Activated CD4-positive, alpha-beta memory T cell treated with anti-CD3 and anti-CD28 coated beads, Interleukin-2, amount 10 ng/mL, durations not matched to agents 7 days and 5 days (primary cell): ENCODE measurements at places on chromosomes 2 and 18. TPM values are rescaled to one million over a fixed set of nuclear protein-coding genes. Genes with fewer than 3 reads are reported as not detected.

Gene CCDC68
- total RNA-seq: 0.13 TPM

- no peak overlapping the region for H3K4me3 ChIP-seq
- no peaks in the 10 kb centered on the region for H3K4me1 ChIP-seq
- H3K27ac ChIP-seq: no peak overlapping the region
- peaks cover 8% of the 10 kb centered on the region for H3K27me3 ChIP-seq
- H3K36me3 ChIP-seq: no peaks in the 10 kb centered on the region
Measured at GRCh38 chr2:239790313-239790712, 234.8 kb downstream of the NDUFA10 start.

Gene SMYD1
- not detected for total RNA-seq

GRCh38 chr18:59478591-59478990 lies 119.5 kb upstream of the LMAN1 start:
- H3K4me1 ChIP-seq: no peaks in the 10 kb centered on the region
- H3K36me3 ChIP-seq: no peaks in the 10 kb centered on the region
- H3K27ac ChIP-seq: no peak overlapping the region
- H3K4me3 ChIP-seq: no peak overlapping the region
- peaks cover 4% of the 10 kb centered on the region for H3K27me3 ChIP-seq
- no peak for DNase-seq

DNA sequence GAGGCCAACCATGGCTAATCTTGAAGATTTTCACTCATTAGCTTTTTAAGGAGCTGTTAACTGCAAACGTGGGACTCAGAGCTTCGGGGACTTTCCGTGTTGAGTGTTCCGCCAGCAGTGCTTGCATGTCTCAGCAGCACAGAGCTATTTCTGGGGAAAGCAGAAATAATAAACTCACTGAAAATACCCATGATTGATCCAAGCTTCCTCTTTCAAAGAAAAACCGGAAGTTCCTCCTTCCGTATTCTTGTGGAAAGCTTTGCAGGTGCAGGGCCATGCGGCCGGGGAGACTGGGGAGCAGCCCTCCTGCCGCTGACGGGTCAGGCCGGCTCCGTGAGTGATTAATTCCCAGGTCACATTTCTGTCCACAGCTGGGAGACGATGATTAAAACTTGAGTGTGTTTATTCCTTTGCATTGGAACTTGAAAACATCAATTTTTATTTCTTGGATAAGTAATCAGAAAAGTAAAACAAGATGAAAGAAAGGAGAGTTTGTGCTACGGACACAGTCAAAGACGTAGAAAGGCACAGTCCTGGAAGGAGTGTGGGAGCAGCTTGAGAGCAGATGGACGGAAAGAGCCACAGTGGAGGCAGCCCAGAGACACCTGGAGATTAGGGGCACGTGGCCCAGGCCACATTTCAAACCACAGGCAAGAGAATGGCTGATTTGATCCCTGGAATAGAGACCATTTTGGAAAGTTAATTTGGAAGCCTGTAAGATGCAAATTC lies 54.2 kb upstream of the CTDP1 start:
- no peak for DNase-seq
- no peaks in the 10 kb centered on the region for H3K4me1 ChIP-seq
- no peak overlapping the region for H3K27ac ChIP-seq

- H3K27me3 ChIP-seq: no peaks in the 10 kb centered on the region
- H3K4me3 ChIP-seq: peak overlapping the region; percentile 9
- peak; percentile 57 for DNase-seq
- peaks cover 82% of the 10 kb centered on the region for H3K4me1 ChIP-seq
- peaks cover 14% of the 10 kb centered on the region for H3K36me3 ChIP-seq
Measured at GRCh38 chr2:9703701-9704221, 73.0 kb upstream of the YWHAQ start.

Gene FSIP2
- 0.15 TPM for total RNA-seq

DNA sequence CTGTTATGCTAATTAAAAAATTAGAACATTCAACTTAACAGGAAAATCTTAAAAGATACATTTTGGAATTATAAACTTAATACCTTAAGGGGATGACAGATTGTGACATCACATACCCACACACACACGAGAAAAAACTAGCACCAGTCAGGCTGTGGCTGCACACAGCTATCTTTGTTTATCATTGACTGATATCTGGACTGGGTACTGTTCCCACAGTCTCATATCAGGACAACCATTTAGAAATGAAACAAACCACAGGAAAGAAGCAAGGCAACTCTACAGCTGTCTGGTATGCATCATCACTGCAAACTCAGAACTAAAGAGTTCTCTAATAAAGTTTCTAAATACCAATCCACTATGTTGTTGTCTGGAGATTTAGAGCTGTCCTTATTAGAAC lies 210.9 kb upstream of the SMAD7 start:
- H3K4me3 ChIP-seq: no peak overlapping the region
- H3K27me3 ChIP-seq: no peaks in the 10 kb centered on the region
- H3K27ac ChIP-seq: no peak overlapping the region

Gene XRCC5
- total RNA-seq: 302 TPM

DNA sequence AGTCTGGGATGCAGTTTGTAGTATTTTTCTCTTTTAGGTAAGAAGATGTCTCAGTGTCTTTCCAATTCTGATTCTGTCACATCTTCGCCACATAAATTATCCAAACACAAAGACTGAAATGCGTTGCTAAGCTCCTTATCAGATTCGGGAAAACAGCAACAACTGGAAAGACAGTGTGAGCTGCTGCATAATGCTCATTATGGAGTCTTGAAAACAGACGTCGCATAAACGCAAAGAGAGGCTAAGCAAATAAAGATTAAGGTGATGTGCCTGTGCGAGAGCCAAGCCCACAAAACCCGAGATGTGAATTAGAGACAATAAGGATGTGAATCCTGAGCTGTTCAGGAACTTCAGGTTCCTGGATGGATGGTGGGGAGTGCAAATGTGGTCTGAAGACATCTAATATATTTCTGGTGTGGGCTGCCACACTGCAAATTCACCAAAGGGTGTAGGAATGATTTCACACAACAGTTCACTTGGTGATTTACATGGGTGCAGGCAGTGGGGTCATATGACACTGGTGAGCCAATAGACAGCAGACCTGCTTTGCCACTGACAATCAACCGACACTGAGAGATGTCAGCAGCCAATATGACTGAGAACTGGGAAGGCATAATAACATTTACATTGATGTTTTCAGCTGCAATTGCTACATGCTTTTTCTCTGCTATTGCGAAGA lies 195.8 kb downstream of the MTX2 start:
- peaks cover 43% of the 10 kb centered on the region for H3K27me3 ChIP-seq
- no peak for DNase-seq
- H3K4me1 ChIP-seq: no peaks in the 10 kb centered on the region
- no peak overlapping the region for H3K27ac ChIP-seq
- no peak overlapping the region for H3K4me3 ChIP-seq

Gene C2orf66
- total RNA-seq: 0.33 TPM

DNA sequence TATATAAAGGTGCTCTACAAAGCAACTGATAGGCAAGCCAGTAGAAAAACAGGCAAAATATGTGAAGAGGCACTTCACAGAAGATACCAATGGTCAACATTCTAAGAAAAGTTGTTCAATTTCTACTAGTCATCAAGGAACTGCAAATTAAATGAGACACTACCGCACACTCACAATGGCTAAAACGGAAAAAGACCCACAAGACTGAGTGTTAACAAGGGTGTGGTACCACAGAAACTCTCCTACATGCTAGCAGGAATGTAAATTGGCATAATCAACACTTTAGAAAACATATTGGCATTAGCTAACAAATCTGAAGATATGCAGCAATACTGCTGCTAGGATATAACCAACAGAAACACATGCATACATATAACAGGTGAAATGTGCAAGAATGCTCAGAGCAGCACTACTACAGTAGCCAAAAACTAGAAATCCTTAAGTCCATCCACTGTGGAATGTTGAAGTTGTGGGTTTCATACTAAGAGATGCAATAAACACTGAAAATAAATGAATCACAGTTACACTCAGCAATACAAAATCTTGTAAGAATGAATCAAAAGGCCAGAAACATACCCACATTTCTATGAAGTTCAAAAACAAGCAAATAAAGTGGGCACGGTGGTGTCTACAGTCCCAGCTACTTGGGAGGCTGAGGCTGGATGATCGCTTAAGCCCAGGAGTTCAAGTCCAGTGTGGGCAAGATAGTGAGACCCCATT lies 9.2 kb downstream of the RNU4ATAC start:
- peaks cover 3% of the 10 kb centered on the region for H3K36me3 ChIP-seq
- DNase-seq: no peak
- H3K27ac ChIP-seq: peak overlapping the region; percentile 17
- no peaks in the 10 kb centered on the region for H3K27me3 ChIP-seq

Gene IL1F10
- total RNA-seq: not detected

GRCh38 chr2:155310589-155310988 lies 612.1 kb downstream of the KCNJ3 start:
- no peaks in the 10 kb centered on the region for H3K27me3 ChIP-seq
- H3K4me1 ChIP-seq: no peaks in the 10 kb centered on the region
- no peak overlapping the region for H3K27ac ChIP-seq
- DNase-seq: no peak
- no peak overlapping the region for H3K4me3 ChIP-seq

DNA sequence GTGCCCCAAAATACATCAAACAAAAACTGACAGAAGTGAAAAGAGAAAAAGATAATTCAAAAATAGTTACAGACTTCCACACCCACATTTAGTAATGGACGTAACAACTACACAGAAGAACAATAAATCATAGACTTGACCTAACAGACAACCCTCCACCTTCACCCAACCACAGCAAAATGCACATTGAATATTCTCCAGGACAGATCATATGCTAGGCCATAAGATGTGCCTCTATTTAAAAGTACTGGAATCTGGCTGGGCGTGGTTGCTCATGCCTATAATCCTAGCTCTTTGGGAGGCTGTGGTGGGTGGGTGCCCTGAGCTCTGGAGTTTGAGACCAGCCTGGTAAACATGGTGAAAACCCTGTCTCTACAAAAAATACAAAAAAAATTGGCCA lies 20.0 kb downstream of the SLC66A2 start:
- DNase-seq: no peak
- no peak overlapping the region for H3K4me3 ChIP-seq
- H3K4me1 ChIP-seq: no peaks in the 10 kb centered on the region
- H3K36me3 ChIP-seq: peaks cover 80% of the 10 kb centered on the region
- H3K27me3 ChIP-seq: no peaks in the 10 kb centered on the region

Gene PROKR1
- total RNA-seq: not detected

Gene KCNG3
- total RNA-seq: not detected

Gene SMAD2
- total RNA-seq: 174 TPM

- H3K27ac ChIP-seq: no peak overlapping the region
- H3K4me3 ChIP-seq: no peak overlapping the region
- DNase-seq: peak; percentile 9
- peaks cover 2% of the 10 kb centered on the region for H3K27me3 ChIP-seq
- peaks cover 22% of the 10 kb centered on the region for H3K4me1 ChIP-seq
Measured at GRCh38 chr2:234137400-234138014, 87.0 kb downstream of the SPP2 start.

DNA sequence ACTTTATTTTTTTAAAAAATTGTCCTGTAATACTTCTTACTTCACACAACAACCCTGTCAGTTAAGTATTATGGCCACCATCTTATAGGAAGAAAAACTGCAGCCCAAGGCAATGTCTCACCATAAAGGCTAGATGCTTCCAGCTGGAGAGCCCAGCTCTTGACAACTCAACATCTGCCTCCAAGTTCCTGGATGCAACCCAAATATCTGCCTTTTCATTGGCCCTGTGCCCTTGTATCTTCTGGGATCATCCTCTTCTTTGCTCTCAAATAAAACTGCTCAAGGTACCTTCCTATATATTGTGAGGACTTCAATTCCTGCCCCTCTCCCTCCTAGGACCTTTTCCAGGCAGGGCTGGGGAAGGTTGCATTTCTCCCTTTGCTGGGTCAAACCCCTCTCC lies 69.5 kb downstream of the BIN1 start:
- H3K27ac ChIP-seq: no peak overlapping the region
- H3K27me3 ChIP-seq: no peaks in the 10 kb centered on the region
- peaks cover 16% of the 10 kb centered on the region for H3K4me1 ChIP-seq

GRCh38 chr2:60759654-60760053 lies 3.6 kb downstream of the PAPOLG start:
- no peak overlapping the region for H3K4me3 ChIP-seq
- H3K27me3 ChIP-seq: no peaks in the 10 kb centered on the region
- no peak for DNase-seq

DNA sequence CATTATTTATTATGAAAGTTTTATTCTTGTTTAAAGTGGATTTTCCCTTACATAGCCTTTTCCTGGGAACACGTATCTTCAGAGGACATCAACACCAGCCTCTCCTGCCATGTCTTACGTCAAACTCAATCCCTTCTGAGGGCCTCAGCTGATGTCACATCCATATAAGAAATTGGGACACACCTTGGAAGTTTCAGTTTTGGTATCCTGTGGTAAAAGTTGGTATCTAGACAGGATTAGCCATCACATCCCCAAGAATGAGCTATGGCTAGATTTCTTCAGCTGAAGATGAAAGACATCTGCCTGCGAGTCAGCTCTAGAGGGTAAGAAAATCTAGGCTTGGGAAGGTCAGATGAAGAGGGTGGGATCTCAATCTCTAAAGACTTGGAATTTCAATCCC lies 75.8 kb upstream of the ZNF516 start:
- no peak overlapping the region for H3K4me3 ChIP-seq
- no peak overlapping the region for H3K27ac ChIP-seq
- H3K4me1 ChIP-seq: no peaks in the 10 kb centered on the region
- no peaks in the 10 kb centered on the region for H3K36me3 ChIP-seq
- H3K27me3 ChIP-seq: peaks cover 14% of the 10 kb centered on the region
